ENCODE measurements at places on chromosomes 2 and 18.

GRCh38 chr2:45497355-45497754, 113.7 kb downstream of the SRBD1 start:
- no peak for DNase-seq

DNA sequence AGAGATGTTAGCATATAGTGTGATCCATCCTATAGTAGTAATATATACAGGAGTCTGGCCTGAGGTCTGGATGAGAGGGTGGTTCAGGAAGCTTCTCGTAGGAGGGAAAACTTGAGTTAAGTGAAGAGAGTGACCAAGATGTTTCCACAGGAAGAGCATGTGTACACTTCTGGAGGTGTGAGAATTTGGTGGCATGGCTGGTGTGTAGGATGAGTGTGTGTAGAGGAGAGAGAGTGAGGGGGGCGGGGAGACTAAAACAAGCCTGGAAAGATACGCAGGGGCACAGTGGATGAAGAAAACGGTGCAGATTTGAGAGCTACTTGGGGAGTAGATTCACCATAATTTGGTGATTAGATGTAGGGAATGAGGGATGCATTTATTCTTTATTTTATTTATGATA, 43.5 kb upstream of the CTLA4 start:
- DNase-seq, result no peak

DNA sequence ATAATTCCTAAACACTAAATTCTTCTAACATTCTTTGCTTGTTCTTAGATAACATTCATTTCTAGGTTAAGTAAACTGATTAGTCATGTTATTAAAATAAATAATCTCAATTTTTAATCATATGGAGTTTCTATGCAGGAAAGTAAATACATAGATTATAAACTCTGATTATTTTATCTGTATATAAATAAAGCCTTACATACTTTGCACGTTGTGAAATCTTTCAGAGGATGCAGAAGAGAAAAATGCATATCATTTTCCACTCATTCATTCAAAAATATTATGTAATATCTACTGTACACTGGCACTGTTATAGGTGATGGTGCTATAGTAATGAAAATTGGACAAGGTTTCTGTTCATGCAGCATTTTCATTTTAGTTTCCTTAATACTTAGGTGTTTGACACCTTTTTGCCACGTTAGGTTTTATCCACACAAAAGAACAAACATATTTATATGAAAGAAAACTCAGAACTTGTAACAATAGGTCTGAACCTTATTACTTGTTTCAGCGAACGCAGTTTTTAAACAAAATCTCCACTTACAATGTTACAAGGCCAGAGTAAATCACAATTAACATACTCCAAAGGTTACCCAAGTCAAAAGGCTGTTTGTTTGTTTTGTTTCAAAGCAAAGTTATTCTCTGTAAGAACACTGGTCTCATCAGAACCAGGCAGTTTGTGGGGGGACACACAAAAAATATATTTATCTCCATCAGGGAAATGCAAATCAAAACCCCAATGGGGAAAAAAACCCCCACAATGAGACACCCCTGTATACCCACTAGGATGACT, 27.4 kb downstream of the ADAM17 start:
- DNase-seq, result no peak

- no peak for DNase-seq
These were observed 11.8 kb downstream of the CCDC85A start for GRCh38 chr2:56195563-56195962.

DNA sequence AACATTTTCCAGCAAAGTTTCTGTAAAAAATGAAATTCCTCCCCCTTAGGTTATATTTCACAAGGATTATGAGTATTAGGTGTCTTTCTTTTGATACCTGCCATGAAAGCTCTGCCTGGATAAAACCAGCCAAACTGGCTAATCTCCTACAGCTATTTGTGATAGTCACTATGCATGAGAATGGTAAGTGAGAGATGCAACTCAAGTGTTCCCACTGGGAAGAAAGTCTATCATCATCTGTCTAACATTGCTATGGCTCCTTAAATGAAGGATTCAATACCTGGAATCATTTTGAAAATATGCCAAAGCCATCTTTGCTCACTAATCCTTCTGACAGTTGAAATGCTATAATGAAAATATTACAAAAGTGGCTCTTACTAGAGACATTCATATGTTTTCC, 339.9 kb upstream of the LRRTM4 start:
- DNase-seq, result no peak

GRCh38 chr2:184554736-184555135, 43.6 kb upstream of the ZNF804A start:
- DNase-seq, result no peak

- no peak for DNase-seq
These were observed 4.9 kb downstream of the STAT4 start for GRCh38 chr2:191145769-191146471.

DNA sequence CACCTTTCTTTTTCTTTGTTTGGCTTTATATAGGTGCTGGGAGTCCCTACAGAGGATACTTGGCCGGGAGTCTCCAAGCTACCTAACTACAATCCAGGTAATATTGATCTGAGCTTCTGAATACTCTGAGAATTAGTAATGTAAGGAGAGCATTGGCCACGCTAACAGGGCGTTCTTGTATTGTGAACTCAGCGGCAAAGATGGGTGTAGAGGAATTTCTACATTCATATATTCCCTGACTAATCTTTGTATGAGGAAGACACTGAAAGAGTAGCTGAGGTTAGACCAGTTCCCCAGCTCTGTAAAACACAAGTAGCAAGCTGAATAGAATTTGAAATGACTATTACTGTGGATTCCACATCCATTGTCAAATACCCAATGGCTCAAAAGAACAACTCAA, 48.5 kb downstream of the CDK15 start:
- no peak for DNase-seq
